ENCODE measurements at places on chromosomes 2 and 18.

- DNase-seq = no peak
These were observed 652.0 kb downstream of the DCC start for GRCh38 chr18:52992041-52992440.

DNA sequence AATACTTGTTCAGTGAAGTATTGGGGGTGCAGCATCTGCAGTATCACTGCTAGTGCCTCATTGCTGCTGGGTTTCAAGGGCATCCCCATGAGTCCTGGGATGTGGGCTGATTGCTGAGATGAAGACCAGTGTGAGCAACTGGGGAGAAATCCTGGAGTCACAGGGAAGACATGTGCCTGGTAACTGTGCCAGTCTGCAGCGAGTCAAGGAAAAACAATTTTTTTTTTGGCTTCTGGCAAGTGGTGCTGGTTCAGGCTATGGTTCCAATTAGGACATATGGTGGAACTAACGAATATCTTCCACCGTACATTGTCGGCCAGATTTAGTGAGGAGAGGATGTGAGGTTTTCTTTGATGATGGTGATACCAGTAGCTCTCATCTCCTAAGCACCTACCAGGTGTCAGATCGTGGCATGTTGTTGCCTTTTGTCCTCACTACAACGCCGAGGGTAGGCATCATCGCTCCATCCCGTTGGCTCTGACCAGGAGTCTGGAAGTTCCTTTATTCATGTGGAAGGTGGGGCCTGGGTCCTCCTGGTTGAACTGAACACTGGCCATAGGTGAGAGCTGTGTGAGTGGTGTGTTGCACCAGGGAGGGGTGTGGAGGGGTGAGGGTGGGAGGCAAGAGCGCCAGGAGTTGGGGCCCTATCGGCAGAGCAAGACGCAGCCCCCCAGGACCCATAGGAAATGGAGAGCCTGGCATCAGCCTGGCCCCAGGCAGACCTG lies 118.0 kb upstream of the HS6ST1 start:
- no peak for DNase-seq

GRCh38 chr18:38552732-38553321 lies 987.2 kb upstream of the CELF4 start:
- no peak for DNase-seq

GRCh38 chr2:136308611-136309010 lies 190.7 kb upstream of the CXCR4 start:
- no peak for DNase-seq

GRCh38 chr2:102206666-102207341 lies 20.0 kb downstream of the IL1RL2 start:
- no peak for DNase-seq

DNA sequence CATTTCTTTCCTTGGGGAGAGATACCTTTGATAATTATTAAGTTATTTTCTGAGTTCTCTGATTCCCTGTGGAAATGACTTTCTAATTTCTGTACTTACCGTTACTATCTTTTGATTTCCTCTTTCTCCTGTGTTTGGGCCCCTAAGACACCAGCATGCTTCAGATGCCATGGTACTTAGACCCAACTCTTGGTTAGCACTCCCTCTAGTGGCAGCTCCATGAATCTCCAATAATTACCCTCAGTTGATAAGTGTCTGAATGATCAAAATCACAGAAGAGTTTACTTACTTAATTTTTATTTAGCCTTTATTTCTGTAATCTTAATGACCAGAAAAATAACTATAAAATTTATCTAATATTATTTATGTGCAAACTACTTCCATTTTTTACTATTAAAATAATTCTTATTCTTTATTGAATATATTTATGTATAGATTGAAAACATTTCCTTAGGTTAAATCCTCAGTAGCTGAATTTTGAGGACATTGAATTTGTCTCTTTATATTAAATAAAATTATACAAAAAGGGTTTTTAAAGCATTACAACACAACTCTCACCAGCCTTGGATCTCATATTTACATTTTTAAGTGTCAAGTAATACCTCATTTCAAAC lies 300.4 kb downstream of the KCNS3 start:
- DNase-seq = no peak

- no peak for DNase-seq
These were observed 288.5 kb downstream of the PDE11A start for GRCh38 chr2:177783835-177784744.

DNA sequence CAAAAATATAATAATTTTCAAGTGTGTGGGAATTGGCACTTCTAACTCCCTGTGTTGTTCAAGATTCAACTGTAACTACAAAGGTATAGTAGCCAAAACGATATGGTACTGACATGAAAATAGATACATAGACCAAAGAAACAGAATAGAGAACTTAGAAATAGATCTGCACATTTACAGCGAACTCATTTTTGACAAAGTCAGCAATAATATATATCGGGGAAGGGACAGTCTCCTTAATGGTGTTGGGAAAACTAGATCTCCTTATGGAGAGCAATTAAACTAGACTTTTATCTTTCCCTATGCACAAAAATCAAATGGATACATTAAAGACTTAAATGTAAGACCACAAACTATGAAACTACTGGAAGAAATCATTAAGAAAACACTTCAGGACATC lies 1530.6 kb upstream of the SLC39A10 start:
- DNase-seq = no peak

- DNase-seq = no peak
These were observed 31.6 kb upstream of the AFF3 start for GRCh38 chr2:100174026-100174431.

- DNase-seq = no peak
These were observed 4.8 kb downstream of the IL36A start for GRCh38 chr2:113010088-113010487.

DNA sequence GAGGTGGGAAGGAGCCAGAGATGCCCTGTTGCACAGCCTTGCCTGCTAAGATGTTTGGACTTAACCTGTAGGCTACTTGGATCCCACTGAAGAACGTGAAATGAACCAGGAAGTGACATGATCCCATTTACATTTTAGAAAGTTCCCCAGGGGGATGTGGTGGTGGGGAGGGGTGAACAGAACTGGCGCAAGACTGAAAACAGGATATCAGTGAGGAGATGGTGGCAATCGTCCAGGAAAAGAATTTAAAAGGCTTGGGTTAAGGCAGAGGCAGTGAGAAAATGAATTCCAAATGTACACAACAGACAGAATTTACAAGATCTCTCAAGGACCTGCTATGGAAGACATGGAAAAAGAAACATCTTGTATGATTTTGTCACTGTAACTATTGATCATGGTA lies 42.3 kb downstream of the SULT1C2 start:
- DNase-seq = no peak

DNA sequence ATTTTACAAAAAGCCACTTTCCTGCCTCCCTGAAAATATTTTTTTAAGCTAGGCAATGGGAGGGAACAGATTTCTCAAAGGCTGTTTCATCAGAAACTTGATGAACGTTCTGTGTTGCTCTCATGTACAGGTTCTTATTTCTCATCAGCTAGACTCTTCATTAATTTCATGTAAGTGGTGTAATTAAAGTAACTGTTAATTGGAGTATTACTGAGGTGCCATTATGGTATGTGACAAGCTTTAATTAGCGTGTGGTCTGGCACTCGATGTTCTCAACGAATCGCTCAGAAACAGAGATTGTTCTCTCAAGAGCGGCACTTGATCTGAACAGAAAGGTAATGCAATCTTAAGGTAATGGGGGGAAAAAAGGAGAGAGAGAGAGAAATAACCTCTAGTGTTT lies 81.9 kb upstream of the MYCN start:
- DNase-seq = no peak

DNA sequence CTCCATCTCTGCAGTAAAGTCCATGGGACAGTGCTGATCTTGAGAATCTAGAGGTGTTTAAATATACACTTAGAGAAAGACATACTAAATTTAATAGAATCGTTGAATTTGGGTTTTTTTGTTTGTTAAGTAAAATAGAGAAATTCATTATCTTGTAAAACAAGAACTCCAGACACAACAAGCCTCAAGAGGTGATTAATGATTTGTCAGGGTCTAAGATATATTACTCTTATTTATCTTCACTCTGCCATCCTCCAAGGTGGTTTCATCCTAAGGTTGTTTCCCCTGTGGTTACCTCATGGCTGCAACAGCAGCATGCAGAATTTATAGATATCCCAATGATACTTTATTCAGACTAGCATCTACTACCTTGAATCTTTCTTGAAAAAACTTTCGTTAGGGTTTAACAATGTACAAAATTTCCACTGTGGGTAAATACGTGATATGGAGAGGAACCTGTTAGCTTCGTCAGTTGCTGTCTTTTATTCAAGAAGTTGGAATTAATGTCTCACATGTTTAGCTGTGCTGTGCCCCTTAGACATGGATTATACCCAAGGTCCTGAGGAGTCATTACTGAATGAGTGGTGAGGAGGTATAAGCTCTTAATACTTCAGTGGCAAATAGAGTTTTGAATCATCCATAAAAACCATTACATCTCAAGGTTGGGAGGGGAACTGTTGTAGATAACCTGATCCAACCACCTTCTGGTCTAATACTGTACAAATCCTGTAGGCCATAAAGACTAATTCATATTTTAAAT lies 128.0 kb downstream of the GPD2 start:
- DNase-seq = no peak

GRCh38 chr2:179891237-179891636 lies 29.8 kb upstream of the ZNF385B start:
- no peak for DNase-seq

- no peak for DNase-seq
These were observed 32.6 kb downstream of the MARCHF4 start for GRCh38 chr2:216339456-216340279.

DNA sequence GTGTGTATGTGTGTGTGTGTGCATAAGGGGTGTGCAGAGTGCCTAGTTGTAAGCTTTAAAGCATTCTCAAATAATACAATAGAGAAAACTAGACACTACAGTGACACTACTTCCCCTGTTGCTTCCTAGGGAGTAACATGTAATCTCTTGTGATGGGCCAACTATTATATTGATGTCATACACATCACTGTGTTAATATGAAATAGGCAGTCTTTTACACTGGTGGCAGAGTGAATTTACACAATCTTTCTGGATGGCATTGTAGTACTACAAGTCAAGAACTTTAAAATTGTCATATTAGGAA lies 488.0 kb upstream of the ZEB2 start:
- DNase-seq = no peak

DNA sequence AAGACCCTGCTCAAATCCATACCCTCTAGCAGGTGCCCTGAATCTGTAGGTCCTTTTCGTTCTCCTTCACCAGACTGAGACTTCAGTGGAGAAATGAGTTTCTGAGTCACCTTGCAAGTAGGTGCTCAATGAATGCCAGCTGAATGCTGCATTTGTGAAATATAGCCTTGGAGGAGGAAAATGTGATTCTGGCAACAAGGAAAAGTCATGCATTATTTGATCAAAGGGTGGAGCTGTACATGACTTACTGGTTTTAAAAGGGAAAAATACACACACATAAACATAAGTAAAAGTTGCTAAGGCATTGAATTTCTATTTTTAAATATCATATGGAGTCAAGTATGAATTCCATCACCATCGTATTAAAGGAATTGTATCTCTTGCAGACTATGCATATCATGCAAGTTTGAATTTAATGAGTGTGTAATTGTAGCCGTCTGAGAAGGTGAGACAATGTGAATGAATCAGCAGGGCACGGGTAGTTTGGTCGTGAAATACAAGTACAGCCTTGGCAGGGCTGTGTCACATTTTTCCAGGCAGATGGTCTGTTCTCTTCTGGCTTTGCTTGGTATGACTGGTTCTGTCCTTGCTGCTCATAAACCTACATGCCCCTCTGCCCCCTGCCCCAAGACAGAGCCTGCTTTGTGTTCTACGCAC lies 160.8 kb downstream of the COL6A3 start:
- no peak for DNase-seq

DNA sequence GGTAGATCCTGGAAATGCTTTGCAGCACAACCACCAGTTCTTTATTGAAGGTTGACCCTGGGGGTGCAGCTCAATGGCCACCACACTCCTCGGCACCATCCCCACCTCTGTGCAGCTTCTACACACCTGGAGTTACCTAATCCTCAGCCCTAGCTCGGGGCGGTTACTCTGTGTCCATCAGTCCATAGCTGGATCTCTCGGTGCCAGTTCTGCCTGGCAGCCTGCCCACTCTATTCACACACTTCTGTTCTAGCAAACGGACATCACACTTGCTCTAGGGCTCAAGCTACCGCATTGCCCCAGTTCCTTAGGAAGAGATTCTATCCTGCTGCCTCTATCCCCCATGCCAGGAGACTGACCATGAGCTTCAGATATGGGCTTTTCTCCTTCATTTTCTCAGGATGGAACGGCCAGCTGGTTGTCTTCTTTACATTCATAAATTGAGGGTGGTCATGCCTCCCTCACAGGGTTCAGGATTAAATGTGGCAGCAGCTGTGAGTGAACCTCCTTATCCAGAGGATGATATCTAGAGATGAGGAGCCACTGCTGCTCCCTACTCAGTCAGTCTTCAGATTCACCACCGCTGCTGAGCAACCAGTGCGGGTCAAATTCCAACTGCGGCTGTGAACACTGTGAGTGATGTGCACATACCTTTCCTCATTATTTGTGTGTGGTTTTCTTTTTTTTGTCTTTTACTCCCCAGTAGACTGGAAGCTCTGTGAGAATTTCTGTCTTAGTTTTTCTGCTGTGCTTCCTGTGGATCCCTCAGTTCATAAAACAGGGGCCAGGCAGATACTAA lies 66.9 kb upstream of the TRIB2 start:
- no peak for DNase-seq

DNA sequence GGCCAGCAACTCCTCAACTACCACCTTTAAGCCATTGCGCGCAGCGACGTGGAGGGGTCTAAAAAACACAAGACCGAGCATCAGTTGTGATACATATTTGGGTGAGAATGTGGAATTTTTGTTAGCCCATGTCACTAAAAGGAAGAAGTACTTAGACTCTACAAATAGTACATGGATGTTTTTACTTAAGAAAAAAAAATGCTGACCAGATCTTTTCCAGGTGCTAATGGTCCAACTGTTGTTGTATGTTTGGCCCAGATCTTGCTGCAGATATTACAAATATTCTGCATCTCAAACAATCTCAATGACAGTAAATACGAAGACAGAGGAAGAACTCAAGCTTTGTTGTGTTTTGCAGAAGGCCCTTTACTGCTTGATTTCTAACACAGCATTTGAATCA lies 67.1 kb upstream of the PGAP1 start:
- DNase-seq = no peak

DNA sequence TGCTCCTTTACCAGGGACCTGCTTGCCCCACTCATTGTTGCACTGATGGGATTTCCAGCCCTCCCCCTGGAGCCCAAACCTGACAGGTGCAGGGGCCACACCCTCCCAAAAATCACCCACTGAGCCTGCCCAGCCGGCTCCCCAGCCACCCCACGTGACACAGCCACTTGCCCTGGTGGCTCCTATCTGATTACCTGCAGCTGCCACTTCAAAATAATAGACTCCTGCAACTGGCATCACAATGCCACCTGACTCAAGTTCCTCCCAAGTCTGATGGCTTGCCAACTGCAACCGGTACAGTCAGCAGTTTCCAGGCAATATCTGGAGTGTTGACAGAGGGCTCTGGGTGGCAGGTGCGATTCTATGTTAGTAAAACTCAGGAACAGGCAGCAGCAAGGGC lies 66.2 kb downstream of the CRACDL start:
- no peak for DNase-seq

GRCh38 chr2:212424082-212424481 lies 114.5 kb downstream of the ERBB4 start:
- DNase-seq = no peak
